ENCODE measurements at places on chromosomes 11 and 22.
A peak's percentile ranks its signal among the peaks of the same experiment; 100 is the strongest.

- DNase-seq, result no peak
Observed at GRCh38 chr11:117888139-117888566, 11.7 kb upstream of the FXYD6 start.

GRCh38 chr11:57223601-57224000 lies 13.4 kb downstream of the APLNR start:
- DNase-seq, result no peak

DNA sequence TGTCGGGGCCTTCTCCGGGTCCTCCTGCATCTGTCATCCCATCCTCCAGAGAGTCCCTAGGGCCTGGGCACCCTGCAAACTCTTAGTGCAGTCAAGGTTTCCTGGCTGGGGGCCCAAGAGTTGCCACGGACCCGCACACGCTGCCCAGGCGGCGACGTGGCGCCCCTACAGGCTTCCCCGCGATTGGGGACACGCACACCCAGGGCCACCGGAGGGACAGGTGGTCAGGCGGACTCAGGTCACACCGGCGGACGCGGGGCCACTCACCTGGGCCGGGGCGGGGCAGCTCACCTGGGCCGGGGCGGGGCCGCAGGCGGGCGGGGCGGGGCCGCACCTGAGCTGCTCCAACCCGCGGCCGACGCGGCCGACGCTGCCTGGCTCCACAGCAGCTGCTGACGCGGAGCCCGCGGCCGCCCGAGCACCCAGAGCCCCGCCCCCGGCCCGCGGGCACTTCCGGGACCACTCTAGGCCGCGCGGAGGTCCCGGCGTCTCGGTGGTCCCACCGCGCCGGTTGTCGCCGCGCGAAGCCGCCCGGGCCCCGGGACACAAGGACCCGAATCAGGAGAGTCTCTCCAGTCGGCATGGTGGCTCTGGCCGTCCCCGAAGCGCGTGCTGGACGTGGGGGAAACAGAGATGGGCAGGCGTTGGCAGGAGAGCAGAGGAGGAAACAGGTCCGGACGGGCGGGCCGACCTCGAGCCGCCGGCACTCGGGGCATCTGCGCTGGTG lies at the start of gene ZNF70:
ZNF70 (minus strand) TSS at position 399 of the 727 bp plus-strand sequence. CDS start 5,972 bp downstream, outside the sequence.
- DNase-seq, result peak; percentile 82

DNA sequence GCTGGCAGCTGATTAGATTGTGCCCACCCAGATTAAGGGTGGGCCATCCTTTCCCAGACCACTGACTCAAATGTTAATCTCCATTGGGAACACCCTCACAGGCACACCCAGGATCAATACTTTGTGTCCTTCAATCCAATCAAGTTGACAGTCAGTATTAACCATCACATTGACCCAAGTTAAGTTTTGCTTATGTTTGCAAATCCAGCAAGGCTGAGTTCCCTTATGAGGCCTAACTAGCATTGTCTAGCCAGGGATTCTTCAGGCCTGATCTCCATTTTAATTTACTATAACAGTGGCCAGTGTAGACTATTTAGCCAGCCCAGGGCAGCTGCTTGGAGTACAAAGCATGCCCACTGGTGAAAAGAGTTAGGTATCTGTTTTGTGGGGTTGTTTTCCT lies 2.3 kb upstream of the KCTD14 start:
- DNase-seq, result no peak

GRCh38 chr11:79095424-79095823 lies 345.4 kb downstream of the TENM4 start:
- no peak for DNase-seq

- DNase-seq, result no peak
Observed at GRCh38 chr22:49266561-49267519, 560.8 kb downstream of the BRD1 start.

DNA sequence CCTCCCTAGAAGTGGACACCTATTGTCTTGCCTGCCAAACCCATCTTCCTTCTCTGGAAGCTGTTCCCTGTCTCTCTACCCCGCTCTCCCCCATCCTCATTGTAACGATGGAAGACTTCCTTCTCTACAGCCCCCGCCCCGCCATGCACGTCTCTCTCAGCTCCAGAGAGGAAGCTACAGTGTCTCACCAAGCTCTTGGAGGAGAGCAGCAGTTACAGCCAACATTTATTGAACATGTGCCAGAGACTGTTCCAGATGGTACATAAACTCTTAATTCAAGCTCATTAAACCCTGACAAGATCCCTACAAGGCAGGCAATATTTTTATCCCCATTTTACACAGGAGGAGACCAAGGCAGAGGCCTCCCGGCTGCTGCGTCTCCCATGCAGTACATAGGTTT lies 15.1 kb downstream of the MCHR1 start:
- no peak for DNase-seq

DNA sequence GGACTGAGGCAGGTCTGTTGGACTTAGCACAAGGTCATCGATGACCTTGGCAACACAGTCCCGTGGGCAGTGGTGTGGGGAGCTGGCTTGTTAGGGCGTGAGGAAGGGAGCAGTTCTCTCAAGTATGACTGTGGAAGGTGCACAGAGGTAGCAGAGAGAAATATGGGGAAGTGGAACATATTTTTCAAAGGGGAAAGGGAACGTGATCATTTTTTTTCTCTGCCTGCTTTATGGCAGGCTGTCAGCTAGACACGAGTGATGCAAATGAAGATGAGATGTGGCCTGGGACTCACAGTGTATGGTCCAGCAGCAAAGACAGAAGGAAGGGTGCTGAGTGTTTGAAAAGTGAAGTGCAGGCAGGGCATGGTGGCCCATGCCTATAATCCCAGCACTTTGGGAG lies 30.6 kb downstream of the ADAMTS8 start:
- no peak for DNase-seq

DNA sequence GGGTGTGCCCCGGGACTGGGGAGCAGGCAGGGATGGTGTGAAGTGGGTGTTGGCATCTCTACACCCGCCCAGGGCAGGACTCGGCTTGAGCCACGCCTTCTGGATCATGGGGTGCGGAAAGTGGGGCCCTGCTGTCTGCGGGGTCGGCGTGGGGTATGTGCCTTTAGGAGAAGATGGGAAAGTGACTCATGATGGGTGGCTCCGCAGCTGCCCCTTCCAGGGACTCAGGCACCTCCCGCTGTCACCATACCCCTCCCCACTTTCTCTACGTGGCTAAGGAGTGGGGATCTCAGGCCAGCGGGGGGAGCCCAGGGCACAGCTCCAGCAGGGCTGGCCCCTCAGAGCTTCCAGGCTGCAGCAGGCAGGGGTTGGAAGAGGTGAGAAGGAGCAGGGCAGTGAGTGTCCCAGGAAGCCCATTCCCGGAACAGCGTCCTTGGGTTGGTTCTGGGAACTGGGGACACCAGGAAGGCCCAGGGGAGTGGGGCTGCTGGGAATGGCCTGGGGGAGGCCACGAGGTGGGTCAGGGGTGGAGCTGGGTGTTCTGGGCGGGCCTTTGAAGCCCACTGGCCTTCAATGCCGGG lies 102.9 kb upstream of the FGF3 start:
- DNase-seq, result no peak

Measured in stimulated activated CD4-positive, alpha-beta T cell treated with anti-CD3 and anti-CD28 coated beads, Interleukin-2, amount 100 ng/mL, for 24 hours (primary cell).